ENCODE measurements at places on chromosomes 5 and 9.

GRCh38 chr5:39765366-39765765 is 340.6 kb upstream of the DAB2 start:
- no peak for DNase-seq

- no peak for DNase-seq
Observed at GRCh38 chr5:124349931-124350330, 396.5 kb downstream of the ZNF608 start.

GRCh38 chr9:116234081-116234480 is 80.5 kb downstream of the PAPPA start:
- no peak for DNase-seq

DNA sequence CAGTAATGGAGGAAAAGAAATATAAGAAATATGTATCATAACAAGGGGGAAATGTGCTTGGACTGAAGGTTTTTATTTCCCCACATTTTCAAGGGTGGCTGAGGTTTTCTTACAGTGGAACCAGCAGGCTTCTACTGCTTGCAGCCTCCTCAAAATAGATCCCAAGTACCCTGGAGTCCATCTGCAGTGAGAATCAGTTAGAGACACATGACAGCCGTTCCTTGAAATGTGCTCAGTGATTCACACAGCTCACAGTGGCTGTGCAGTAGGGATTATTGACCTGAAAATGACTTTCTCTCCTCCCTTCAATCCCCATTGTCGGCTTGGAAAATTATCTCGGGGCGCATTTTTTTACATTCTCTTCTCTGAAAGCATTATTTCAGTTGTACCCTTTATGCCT is 832.0 kb downstream of the TLR4 start:
- no peak for DNase-seq

DNA sequence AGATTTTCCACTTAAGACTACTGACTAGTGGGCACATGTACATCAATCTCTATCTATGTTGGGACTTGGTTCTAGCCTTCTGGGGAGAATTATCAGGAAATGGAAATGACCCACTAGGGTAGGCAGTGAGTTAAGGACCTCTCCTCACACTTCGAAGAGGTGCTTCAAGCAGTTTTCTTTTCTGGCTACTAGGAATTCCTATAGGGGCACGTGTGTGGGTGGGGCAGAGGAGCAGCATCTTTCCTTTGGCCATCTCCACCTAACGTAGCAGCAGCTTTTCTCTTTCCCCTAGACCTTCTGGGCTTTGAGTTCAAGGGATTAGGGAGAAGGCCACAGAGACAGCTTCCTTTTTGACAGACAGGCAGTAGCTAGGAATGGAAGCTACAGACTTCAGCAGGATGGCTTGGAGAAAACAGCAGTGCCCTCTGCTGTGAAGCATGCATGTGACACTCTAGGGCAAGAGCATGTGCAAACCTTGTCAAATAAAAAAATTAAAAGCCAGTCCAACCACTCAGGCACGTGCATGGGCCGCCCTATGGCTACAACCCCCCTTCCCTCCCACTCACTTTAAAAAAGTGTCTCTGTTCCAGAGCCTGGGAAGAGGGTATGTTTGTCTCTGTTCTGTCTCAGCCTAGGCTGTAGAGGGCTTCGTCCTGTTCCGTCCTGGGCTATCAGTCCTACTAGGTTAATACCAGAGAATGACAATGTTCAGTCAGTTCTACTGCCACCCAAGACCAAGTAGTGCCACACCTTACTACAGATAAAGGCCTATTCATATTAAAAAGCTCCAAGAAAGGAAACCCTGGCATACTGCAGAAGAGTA is 8.7 kb upstream of the GFRA3 start:
- no peak for DNase-seq

Data from NCI-H2081 treated with DMSO at 0.1 percent for 48 hours (cell line).